Activated T-cell treated with anti-CD3 and anti-CD28 coated beads for 1 hour (primary cell): ENCODE measurements at places on chromosomes 2 and 18.

DNA sequence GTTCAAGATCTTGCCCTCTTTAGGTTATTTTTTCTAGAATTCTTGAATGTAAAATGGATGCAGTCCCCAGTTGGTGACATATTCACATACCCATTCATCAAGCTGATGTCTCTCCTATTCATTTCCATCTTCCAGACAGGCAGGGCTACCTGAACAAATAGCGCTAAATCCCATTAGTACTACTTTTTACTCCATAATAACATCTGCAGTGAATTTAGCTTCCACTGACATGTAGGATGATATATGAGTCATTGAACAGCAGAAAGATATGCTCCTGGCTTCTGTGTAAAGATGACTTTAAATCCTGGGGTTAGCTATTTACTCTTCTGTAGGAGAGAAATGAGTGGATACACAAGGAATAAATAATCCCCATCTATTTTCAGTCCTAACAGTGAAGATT, 194.7 kb downstream of the RND3 start:
- DNase-seq, result no peak

DNA sequence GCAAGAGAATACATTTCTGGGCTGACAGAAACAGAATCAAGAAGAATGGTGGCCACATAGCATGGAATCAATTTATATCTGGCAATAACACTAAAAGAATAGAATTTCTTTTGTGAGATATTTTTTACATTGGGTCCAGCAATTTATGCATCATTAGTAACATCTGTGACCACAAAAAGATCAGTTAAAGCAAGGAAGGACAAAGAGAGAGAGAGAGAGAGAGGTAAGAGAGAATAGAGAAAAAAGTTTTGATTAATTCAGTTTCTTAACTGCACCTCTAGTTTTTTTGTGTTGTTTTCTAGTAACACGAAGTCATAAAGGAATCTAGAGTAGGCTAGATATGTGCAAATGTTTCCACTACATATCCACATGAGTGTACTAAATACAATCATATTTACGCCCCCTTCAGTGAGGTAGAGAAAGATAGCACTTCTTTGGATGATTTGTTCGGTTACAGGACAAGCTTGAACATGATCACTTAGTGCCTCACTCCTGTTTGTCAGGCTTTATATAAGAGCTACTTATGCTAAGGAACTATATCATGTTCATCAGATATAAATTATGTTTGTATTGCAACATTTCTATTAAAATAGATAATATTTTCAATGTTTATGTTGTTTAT, 247.4 kb upstream of the COL3A1 start:
- no peak for DNase-seq

GRCh38 chr2:144390424-144391020, 129.4 kb downstream of the ZEB2 start:
- no peak for DNase-seq

GRCh38 chr2:109331081-109331480, 202.1 kb downstream of the SH3RF3 start:
- no peak for DNase-seq

- DNase-seq, result no peak
Measured at GRCh38 chr2:287471-287885, 413 bp downstream of the ALKAL2 start.

DNA sequence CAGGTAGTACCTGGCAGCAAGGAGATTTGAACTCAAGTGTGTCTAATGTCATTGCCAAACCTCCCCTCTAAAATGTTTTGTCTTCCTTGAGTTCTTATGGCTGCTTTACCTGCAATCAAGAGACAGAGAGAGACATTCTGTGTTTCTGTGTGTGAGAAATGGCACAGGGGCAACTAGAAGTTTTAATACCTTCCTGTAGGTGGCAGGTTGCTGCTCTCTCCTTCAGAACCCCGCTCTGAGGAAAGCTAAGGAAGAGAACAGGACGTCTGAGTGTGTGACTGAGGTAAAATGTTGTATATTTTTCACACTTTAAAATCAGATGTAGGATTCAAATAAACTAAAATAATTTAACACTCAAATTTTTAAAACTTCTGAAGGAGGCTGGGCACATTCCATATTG, 19.2 kb downstream of the DTNA start:
- no peak for DNase-seq

DNA sequence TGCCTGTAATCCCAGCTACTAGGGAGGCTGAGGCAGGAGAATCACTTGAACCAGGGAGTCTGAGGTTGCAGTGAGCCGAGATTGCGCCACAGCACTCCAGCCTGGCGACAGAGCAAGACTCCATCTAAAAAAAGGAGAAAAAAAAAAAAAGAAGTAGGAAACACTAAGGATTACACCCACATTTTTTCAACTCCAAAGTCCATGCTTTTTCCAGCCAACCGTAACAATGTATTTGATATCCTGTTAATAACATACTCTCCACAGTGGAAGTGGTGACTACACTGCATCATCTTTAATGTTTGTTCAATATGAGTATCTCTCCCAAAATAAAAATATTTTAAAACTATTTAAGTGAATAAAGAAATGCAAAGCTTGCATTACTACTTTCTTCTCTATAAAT, 481.6 kb upstream of the ACVR2A start:
- DNase-seq, result no peak

GRCh38 chr18:36580874-36581750, 247.7 kb downstream of the TPGS2 start:
- no peak for DNase-seq

DNA sequence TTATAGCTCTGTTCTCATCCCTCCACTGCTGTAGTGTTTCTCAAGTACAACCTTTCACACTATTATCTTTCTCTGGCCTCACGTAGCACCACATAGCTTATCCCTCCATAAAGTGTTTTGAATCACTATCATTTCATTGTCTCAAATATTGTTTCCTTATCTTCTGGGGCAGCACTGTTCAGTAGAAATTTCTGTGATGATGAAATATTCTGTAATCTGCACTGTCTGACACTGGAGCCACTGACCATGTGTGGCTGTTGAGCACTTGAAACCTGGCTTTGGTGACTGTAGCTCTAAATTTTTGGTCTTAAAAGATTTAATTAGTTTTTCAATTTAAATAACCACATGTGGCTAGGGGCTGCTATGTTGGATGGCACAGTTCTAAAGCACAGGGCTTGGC, 78.9 kb downstream of the CPS1 start:
- no peak for DNase-seq

- no peak for DNase-seq
Measured at GRCh38 chr2:126674075-126674744, 18.3 kb downstream of the GYPC start.

DNA sequence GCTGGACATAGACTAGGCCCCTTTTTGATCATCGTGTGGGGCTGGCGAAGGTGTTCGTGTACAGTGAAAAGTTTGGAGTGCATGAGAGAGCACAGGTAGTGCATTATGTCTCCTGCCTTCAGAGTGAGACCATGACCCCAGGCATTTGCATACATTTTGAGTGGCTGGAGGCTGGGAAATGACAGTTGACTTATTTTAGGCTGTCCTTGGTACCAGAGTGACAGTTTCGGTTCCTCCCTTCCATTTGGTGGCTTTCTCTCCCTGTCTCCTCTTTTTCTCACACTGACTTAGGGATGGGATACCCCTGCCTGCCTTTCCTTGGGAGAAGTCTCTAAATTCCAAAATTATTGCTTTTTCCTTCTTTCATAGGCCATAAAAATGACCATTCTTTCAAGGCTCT, 20.1 kb downstream of the SERPINB12 start:
- no peak for DNase-seq
